ENCODE measurements at places on chromosomes 6 and 20.

- no peak for DNase-seq
Measured at GRCh38 chr6:98203170-98203806, 631.1 kb upstream of the POU3F2 start.

DNA sequence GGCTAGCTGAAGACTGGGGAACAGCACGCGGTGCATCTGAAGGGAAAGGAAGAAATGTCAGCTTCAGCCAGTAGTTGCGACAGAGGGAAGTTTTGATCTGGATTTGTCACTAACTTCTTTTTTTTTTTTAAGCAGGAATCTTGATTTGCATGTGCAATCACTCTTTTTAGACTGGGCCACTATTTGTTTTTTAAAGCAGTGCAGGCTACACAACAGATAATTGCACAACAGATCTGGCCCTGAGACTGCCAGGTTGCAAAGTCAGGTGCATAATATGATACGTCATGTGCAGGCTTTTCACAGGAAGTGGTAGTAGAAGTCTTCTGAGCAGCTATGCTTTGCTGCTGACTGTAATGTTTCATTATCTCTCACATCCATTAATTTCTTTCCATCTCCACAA is 13.5 kb downstream of the PFDN4 start:
- DNase-seq, result no peak

DNA sequence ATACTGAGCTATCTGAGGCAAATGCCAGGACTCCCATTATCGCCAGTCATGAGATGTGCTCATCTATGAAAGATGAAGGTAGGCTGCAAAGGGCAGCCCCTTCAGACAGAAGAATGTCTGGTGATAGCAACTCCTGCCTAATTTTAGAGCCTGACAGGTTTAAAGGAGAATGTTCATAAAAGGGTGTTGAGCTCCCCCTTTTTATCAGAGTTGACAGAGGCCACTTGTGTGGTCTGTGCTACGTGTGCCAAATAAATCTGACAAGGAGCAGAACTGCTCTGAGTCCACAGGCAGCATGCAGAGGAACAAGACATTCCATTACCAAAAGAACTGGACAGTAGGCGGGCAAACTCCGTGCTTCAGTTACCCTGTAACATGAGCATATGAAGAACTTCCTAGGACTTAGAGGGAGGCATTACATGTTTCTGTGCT is 101.8 kb downstream of the PREP start:
- no peak for DNase-seq

- DNase-seq, result no peak
Measured at GRCh38 chr20:1975291-1975690, 18.6 kb downstream of the PDYN start.

GRCh38 chr6:113329942-113330635 is 527.1 kb upstream of the MARCKS start:
- DNase-seq, result no peak

DNA sequence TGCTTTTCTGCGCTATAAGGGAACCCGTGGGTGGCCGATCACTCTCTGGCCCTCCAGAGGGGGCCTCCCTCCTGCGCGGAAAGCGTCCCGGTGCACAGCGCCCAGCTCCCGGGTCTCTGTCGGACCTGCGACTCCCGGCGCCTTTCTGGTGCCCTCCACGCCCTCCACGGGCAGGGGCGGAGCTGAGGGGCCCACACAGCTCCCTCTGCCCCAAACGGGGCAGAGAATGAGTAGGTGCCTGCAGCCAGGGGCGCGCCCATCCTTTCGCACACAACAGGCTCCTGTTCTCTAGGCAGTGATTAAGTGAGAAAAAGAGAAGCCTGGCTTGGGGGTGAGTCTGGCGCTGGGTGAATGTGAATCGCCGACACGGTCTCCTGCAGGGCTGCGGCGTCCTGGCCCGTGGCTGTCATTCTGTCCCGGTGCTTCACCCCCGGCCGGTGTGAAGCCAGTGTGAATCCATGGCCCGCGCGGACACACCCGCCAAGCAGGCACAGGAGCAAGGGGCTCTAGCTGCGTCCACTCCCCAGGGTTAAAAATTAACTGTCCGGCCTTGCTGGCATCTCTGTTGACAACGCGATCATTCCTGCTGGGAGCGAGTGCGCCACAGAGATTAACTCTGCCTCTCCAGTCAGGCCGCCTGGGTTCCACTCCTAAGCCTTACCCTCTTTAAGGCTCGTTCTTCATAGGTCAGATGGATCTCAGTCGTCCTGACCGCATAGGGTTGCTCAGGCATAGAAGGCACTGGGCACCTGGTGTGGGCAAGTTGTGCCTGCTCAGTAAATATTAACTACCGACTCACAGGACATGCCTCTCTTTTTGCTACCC is 88.8 kb downstream of the PCSK2 start:
- DNase-seq, result no peak

DNA sequence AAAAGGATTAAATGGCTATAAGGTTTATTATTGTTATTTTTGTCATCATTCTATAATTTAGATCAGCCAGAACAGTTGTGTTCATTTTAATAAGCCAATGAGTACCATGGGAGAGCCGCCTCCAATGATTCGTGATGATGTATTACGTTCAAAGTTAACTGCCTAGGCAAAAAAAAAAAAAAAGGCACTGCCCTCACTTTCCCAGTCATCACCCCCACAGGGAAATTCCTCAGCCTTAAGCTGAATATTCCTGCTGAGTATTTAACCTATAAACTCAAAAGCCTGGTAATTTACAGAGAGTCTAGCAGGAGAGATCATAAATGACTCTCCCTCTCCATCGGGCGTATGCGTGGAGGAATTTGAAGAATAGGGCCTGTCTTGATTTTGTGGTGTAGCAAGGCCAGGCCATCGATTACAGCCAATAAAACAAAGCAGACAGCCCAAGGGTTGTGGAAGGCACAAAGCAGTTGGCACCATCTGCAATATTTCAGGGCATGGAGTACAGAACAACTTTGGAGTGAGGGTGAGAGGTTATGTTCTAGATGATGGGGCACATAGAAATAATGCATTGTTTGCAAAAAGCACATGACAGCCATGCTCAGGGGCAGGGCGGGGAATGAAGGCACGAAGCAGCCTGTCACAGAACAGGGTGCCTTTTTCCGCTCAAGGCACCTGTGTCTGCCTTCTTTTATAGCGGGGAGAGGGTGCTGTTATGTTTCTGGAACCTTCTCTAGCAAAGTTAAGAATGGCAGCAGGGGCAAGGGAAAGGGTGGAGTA is 138.2 kb upstream of the DTNBP1 start:
- DNase-seq, result no peak

GRCh38 chr6:15500078-15500740 is 162.6 kb downstream of the DTNBP1 start:
- no peak for DNase-seq

DNA sequence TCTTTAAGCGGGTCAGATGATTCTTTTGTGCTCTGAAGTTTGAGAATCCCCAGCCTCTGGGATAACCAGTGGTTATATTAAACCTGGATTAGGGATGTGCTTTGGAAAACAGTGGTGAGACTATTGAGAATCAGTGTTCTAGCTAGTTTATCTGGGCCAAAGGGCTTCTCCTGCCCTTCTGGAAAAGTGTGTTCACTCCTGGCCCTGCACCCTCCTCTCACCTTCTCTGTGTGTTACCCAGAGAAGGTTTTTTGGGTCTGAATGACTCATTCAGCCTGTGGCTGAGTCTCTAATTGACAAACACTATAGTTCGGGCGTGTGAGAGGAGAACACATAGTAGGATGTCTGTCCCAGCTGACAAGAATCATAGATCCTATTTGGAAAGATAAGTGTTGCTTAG is 66.7 kb downstream of the LRRC1 start:
- no peak for DNase-seq

GRCh38 chr6:145531822-145532221 is 203.5 kb downstream of the EPM2A start:
- no peak for DNase-seq

DNA sequence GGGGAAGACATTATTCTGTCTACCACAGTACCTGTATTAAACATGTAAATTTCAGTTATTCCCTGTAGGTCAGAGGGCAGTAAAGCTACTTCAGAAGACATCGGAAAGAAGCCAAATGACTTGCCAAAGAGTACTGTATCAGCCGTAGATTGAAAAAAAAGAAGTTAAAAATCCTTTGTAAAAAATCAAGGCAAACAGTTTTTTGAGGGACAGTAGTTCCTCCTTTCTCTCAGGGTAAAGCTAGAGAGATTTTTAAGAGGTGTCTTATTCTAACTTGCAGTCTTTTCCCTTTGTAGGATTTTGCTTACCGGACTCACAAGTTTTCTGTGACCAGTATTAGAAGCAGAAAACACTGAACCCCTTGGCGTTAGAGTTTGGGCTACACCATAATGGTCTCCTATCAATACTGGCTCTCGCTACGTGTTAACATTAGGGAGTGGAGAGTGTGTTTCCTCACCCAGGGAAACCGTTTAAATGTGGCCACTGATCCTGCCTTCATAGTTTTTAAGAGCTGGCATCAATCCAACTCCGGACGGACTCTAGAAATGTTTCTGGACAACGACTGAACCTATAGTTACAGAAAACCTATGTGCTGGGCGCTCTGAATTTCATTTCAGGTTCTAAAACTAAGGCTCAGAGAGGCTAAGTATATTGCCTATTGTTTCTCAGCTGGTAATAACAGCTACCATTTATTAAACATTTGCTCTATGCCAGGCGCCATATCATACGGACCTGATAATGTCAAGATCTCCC is 1.3 kb upstream of the ASXL1 start:
- DNase-seq, result no peak

GRCh38 chr6:113564371-113565171 is 292.6 kb upstream of the MARCKS start:
- DNase-seq, result peak; percentile 30

DNA sequence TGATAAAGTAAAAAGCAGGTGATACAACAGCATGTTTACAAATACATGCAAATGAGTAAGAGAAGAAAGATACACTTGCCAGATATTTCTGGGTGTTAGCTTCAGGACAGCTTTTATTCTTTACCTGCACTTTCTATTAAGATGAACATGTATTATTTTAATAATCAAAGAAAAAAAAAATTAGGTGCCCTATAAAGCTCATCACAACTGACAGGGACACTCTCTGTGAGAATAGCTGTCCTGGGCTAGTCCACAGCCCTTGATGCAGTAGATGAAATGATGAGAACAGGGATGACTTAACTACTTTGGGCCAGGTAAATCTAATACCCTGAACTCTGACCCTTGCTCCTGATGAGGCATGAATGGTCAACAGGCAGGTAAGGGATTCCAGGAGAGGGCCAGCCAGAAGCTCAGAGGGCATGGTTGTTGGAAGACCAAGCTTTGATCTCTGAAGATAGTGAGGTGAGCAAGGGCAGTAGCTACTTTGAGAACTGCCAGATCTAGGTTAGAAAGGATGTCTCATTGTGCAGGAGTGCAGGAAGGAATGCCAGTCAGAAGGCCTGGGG is 15.6 kb downstream of the NSFL1C start:
- DNase-seq, result no peak

GRCh38 chr6:156098839-156099238 is 643.2 kb upstream of the NOX3 start:
- no peak for DNase-seq

Measured in COR-L47 (cell line).